ENCODE measurements at places on chromosomes 1 and 21. TPM values are rescaled to one million over a fixed set of nuclear protein-coding genes. Genes with fewer than 3 reads are reported as not detected.

The NME7 gene
- 23.5 TPM for total RNA-seq

The DMRTA2 gene
- not detected for total RNA-seq

The FCRL3 gene
- 0.10 TPM for total RNA-seq

The ABCA4 gene
- 0.63 TPM for total RNA-seq

The SPRR2A gene
- total RNA-seq = not detected

The C1orf226 gene
- total RNA-seq = 5.5 TPM

The OR2AK2 gene
- not detected for total RNA-seq

The RGS13 gene
- total RNA-seq = 1.5 TPM

The LRRC7 gene
- total RNA-seq = 0.16 TPM

The IGSF9 gene
- not detected for total RNA-seq

The OR14A2 gene
- total RNA-seq = not detected

The SH2D1B gene
- 0.45 TPM for total RNA-seq

The TMEM63A gene
- total RNA-seq = 118 TPM

The CNTN2 gene
- 1.3 TPM for total RNA-seq

The CELA3A gene
- total RNA-seq = 5.2 TPM

The PLA2G2C gene
- not detected for total RNA-seq

The LCE1A gene
- not detected for total RNA-seq

The FCRL1 gene
- total RNA-seq = 1.2 TPM

The MAD2L2 gene
- total RNA-seq = 24.1 TPM

The DISC1 gene
- total RNA-seq = 10.9 TPM

The HAO2 gene
- total RNA-seq = not detected

The SPRR4 gene
- total RNA-seq = not detected

The C2CD4D gene
- total RNA-seq = not detected

The PRAMEF4 gene
- not detected for total RNA-seq

The CLDN17 gene
- not detected for total RNA-seq

The FCRL5 gene
- total RNA-seq = 0.63 TPM

The XKR8 gene
- total RNA-seq = 7.8 TPM

The MEX3A gene
- 1.2 TPM for total RNA-seq

The KCNA10 gene
- total RNA-seq = not detected

The ADCY10 gene
- total RNA-seq = 0.16 TPM

The PCP4L1 gene
- total RNA-seq = 0.69 TPM

The EYA3 gene
- total RNA-seq = 25.3 TPM

The CYB5RL gene
- 7.9 TPM for total RNA-seq

The ZNF648 gene
- total RNA-seq = not detected

The RORC gene
- 0.24 TPM for total RNA-seq

The SIPA1L2 gene
- total RNA-seq = 27.6 TPM

The KRTAP12-2 gene
- not detected for total RNA-seq

The ALX3 gene
- total RNA-seq = not detected

The MEGF6 gene
- 91.8 TPM for total RNA-seq

The EDARADD gene
- total RNA-seq = 0.27 TPM

The PPIE gene
- 34.4 TPM for total RNA-seq

The FCER1G gene
- 74.0 TPM for total RNA-seq

The KIF14 gene
- 0.60 TPM for total RNA-seq

The ELF3 gene
- total RNA-seq = 0.27 TPM

The C1QC gene
- total RNA-seq = 295 TPM

The VAMP4 gene
- total RNA-seq = 22.4 TPM

The CTSK gene
- total RNA-seq = 50.0 TPM

The CADM3 gene
- total RNA-seq = 10.9 TPM

Data from aorta (tissue), 5 donors.